Midbrain (tissue), 1 donor: ENCODE measurements at places on chromosomes 5 and 9.
A peak's percentile ranks its signal among the peaks of the same experiment; 100 is the strongest.

DNA sequence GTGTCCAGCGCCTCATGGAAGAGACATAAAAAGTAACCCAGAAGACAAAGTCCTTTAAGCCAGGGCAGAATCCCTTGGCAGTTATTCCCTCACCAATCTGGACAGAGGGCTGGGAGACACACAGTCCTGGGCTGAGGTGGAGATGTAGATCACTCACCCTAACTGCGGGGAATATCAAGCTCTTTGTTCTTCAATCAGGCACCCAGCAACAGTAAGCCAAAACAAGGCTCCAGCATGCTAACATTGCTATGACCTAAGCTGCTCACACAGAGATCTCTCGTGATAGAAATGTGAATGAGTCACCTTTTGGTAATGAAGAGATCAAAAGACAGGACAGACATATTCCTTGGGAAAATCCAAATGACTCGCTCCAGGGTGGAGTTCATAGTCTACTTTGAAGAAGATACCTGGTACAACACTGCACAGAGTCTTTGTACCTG lies 101.3 kb downstream of the FBN2 start:
- no peak for DNase-seq

GRCh38 chr5:157033071-157033583 lies 25.8 kb downstream of the HAVCR1 start:
- DNase-seq, result no peak

GRCh38 chr5:142017832-142018427 lies 5.1 kb upstream of the GNPDA1 start:
- DNase-seq, result no peak

- peak; percentile 66 for DNase-seq
These were observed 72.3 kb downstream of the PSMB7 start for GRCh38 chr9:124342776-124343485.

- no peak for DNase-seq
These were observed 788 bp downstream of the ZNF346 start for GRCh38 chr5:177023303-177023664.

GRCh38 chr9:22008717-22009505 lies at the start of gene CDKN2B:
TSS of gene CDKN2B (minus strand) at chr9:22009305. CDS start at chr9:22008953, 352 bp downstream.
- DNase-seq, result peak; percentile 87

DNA sequence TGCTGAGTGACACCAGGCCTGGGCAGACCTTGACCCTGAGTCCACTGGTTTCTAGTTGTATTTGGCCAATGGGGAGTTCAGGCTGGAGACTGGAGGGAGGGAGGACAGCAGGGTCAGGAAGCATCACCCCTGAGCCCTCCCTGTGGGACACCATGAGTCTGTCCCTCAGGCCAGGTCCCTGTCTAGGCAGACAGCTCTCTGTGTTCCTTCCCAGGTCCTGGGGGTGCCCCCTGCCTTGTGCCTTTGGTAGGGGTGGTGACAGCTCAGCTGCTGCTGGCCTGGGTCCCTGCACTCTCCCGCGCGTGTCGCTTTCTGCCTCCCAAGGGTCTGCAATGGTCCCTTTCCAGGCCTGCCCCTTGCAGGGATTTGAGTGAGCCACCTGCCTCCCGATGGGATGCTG lies 125.5 kb downstream of the OLFM1 start:
- DNase-seq, result no peak

- no peak for DNase-seq
These were observed 10.8 kb upstream of the PRDM9 start for GRCh38 chr5:23496576-23496975.

DNA sequence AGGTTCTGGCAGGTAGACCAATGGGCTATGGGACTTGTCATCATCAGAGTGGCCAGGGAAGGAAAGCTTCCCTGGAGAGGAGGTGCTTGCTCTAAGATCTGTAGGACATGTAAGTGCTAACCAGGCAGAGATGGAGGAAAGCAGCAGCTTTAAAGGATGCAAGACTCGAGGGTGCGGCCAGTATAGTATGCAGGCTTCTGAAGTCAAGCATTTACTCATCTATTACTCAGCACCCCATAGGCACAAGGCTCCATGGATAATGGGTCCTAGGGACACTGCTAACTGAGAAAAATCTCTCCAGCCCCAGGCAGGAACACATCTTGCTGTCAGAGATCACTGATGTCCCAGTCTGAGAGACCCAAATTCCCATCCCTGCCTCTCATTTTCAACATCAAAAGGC lies 49.7 kb downstream of the WWC1 start:
- DNase-seq, result no peak

GRCh38 chr5:116842514-116842961 lies 267.9 kb upstream of the SEMA6A start:
- DNase-seq, result no peak

DNA sequence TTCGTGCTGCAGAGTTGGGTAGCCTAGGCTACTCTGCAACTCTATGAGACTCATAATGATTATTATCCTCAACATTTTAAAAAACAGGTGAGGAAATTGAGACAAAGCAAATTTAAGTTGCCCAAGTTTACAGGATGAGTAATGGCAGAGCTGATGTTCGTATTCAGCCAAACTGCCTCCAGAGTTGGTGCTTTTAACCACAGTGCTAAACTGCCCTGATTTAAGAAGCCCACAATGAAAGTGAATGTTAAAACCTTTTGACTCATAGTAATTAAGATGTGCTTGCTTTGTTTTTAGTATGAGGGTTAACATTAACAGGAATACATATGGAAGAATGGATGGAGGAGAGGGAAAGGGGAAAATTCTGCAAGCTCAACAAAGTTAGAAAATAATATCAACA lies 15.9 kb upstream of the GABRB2 start:
- no peak for DNase-seq

DNA sequence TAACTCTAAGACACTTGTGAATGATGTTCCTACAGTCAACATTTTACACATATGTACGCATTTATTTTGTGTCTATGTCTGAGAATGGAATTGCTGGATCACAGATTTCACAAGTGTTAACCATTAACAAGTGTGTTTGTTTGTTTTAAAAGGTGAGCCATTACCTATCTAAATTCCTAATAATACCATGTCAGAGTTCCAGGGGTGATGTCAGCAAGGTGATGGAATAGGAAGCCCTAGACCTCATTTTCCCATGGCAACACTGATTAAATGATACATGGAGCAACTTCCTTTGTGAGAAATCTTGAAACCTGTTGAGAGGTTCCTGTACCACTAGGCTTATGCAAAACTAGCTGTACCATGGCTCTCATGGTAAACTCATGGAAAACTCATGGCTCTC lies 309.7 kb downstream of the CYLC2 start:
- DNase-seq, result no peak

- no peak for DNase-seq
These were observed 147.4 kb upstream of the PUM3 start for GRCh38 chr9:2991292-2991691.

DNA sequence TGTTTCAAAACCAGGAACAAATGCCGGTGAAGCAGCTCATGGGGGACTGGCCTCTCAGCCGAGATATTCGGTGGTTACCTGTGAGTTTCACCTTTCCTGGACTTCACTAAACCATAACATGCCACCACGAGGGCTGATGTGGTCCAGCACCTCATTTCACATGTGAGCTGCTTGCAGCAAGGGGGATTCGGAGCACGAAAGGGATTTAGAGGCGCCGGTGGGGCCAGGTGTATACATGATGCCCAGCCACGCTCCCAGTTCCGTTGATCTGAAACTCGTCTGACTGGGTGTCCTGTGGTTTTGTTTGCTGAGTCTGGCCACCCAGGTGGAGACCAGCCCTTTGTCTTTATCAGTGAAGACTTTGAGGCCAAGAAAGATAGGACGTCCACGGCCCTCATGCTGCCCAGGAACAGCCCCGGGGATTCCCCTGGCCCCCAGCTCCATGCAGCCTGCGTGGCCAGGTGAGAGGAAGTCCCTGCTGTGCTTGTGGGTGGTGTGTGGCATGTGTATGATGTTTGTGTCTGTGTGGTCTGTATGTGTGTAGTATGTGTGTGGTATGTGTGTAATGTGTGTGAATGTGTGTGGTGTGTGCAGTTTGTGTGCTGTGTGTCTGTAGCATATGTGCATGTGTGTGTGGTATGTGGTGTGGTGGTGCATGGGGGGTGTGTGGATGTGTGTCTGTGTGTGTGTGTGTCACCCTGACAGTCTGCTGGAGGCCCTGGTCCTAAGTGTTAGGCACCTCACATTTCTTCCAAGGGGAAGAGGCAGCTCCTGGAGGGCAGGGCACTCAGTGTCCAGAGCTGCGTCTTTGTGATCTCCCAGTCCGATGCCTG lies 23.4 kb downstream of the PHF2 start:
- DNase-seq, result no peak

DNA sequence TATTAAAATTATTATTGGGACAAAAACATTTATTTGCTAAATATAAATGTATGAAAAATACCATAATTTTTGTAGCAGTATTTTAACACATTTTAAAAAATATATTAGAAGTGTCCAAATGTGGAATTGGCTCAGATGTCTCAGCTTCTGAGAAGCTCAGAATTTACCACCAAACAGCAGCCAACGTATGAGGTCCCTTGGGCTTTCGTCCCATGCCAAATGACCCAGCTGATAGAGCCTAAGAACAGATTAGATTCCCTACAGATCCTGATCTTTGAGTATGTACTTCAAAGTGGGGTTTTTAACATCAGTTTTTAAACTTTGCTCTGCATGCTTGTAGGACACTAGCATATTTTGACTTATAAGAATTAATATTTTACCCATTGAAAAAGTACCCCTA lies 77.3 kb upstream of the RPS23 start:
- no peak for DNase-seq

- no peak for DNase-seq
These were observed 37.9 kb downstream of the ZFR start for GRCh38 chr5:32406650-32407049.

DNA sequence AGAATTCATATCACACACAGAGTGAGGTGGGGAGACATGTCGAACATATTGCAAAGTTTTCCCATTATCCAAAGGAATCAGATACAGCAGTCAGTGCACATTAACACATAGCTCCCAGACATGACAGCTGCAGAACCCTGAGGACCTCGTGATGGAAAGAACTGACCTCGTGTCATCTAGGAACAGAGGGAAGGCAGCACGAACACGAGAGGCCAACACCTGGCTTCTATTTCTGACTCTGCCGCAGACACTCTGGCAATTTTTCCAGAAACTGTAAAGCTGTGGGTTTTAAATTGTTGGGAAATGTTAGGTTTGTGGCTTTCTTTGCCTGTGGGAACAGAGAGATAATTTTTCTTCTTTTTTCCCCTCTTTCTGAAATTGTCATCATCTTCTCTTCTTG lies 315.0 kb upstream of the PIK3R1 start:
- DNase-seq, result no peak

- no peak for DNase-seq
These were observed 1002.7 kb downstream of the CDH18 start for GRCh38 chr5:18985171-18985758.

GRCh38 chr9:105887679-105888078 lies 193.3 kb downstream of the TMEM38B start:
- DNase-seq, result no peak

DNA sequence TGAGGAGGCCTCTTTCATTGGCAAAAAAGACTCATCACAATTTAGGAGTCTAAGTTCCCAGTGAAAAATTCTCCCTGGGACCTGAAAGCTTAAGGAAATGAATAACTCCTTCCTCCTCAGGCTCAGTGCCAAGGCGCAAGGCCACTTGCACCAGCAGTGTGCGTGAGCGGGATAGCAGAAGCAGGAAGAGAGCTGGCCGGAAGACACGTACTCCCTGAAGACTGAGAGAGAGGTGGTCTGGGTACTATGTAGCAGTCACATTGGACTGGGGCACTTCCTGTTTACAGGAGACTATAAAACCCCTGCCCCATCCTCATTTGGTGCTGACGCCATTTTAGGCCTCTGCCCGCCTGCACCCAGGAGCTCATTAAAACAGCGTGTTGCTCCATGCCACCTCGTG lies 66.3 kb upstream of the IL33 start:
- DNase-seq, result no peak

- DNase-seq, result peak; percentile 76
These were observed 4.8 kb upstream of the SARDH start for GRCh38 chr9:133742849-133743444.

DNA sequence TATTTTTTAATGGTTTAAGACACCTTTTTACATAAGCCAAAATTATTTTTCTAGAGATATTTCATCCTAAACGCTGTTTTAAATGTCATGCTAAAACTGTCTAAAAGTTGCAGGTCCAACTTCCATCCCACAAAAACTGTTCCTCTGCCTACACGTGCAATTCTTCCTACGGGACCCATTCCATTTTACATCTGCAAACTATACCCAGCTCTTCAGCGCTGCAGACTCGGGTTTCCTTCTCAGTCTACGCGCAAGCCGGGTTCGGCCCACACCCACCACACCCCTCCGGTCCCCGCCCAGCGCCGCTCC lies 8.7 kb downstream of the RANBP6 start:
- DNase-seq, result no peak

DNA sequence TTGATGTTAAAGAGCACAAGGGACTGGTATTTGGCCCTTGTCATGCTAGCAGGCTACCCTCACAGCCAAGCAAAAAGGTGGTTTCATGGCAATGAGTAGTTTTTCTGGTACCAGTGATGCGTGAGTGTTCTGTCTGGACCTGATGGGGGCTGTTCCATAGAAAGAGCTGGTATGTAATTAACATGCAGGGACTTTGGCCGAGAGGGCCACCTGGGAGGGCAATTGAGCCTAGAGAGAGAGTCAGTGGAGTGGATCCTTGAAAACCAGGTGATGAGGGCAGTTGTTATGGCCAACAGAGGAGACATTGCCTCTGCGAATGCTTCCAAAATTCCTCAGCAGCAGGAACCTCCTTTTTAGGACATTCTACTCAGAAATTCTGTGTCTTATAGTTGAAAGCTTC lies 383.3 kb downstream of the PSAT1 start:
- DNase-seq, result no peak

- peak; percentile 44 for DNase-seq
These were observed 141.1 kb upstream of the TARS1 start for GRCh38 chr5:33299621-33300208.

DNA sequence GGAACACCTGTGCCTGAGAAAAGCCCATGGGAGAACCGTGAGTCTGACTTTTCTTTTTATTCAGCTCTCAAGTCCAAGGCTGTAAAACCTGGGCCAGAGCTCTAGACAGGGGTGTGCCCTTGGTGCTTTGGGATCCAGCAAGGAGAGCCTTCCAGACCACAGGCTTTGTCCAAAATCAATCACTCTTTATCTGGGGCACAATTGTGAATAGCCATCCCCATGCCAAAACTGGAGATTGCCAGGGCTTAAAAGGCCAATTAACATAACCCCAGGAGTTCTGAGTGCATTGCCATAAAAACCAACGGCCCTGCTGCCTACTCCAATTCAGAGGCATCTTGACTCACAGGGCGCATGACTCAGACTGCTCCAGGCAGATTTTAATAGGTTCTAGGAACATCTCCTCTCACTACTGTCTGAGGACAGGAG lies 391.8 kb downstream of the ARHGEF28 start:
- peak; percentile 52 for DNase-seq

GRCh38 chr5:109688630-109688969 lies 1.1 kb upstream of the MAN2A1 start:
- peak; percentile 79 for DNase-seq
